Osteoblast (primary cell): ENCODE measurements at places on chromosomes 5 and 9.

- DNase-seq, result no peak
Measured at GRCh38 chr9:137301081-137301947, 757 bp downstream of the NRARP start.

DNA sequence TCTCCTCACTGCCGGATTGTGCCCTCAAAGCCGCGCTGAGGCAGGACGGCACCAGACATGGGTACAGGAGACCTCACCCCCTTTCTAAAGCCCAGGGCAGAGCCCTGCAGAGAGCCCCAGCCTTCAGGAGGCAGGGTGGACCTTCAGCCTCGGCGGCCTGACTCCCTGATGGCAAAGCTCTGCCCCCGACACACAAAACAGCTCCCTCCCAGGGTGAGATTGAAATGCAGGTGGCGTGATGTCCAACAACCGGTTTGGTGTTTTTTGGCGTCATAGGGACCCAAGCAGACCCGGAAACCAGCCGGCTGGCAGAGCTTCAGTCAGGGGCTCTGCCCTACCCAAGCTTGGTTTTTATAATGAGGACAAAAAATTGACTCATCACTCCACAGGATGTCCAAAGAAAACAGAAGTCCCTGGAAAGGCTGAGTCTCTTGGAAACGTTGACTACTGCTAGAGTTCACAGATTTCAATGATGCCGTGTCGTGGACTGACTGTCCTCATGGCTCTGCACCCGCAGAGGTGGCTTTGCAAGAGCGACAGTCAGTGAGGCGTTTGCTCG lies 275.2 kb upstream of the IRX1 start:
- DNase-seq, result no peak

DNA sequence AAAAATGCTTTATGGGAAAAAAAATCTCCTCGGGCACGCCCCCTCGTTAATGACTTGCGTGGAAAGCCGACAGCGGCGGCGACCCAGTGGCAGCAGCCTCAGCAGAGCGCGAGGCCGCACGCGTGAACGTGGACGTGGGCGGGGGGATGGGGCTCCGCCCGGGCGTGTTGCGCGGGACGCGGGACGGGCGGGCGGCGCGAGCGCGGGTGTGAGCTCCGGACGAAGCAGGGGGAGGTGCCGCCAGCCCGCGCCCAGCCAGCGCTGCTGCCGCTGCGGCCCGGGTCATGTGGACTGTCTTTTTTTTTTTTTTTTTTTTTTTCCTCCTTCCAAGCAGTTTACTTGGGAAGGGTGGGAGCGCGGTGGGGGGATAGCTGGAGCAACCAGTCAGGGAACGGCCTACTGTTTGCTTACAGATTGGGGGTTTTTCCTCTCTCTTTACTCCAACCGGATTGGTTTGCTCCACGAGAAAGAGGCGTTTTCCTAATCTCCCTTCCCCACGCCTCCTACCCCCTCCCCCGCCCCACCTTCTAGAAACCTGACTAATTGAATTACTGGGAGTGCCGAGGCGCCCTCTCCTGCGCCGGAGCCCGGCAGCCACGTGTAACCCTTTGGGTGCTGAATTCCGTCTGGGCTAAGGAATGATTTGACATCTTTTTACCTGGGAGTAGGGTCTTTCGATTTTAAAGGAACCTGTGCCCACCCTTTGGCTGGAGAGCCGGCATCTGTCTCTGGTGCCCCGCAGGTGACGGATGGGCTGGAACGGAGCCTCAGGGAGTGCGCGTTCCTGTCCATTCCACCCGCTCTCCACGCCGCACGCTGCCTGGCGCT lies 1.7 kb upstream of the EFNA5 start:
- peak; percentile 97 for DNase-seq

GRCh38 chr5:127111112-127111511 lies 37.8 kb upstream of the C5orf63 start:
- DNase-seq, result no peak
